ENCODE measurements at places on chromosomes 3 and 15.

GRCh38 chr3:194303749-194304148, 47.4 kb downstream of the CPN2 start:
- no peak for DNase-seq

GRCh38 chr15:69606921-69607500, 154.4 kb downstream of the RPLP1 start:
- no peak for DNase-seq

DNA sequence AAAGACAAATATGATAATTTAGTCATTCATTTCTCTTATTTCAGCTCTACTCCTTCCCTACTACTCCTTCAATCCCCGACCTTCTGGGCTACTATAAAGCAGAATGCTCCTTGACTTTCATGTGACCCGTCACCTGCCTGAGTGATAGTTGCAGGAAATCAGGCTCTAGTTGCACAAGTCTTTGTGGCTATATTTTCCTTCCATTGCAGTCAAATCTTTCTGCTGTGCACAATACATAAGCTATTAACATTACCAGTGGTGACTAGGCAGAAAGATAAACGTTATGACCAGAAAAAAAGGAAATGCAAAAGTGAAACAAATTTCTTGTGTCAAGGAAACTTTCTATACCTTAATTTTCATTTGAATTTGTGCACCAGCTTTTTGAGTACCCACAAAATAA, 2.3 kb downstream of the SUCNR1 start:
- peak; percentile 48 for DNase-seq

DNA sequence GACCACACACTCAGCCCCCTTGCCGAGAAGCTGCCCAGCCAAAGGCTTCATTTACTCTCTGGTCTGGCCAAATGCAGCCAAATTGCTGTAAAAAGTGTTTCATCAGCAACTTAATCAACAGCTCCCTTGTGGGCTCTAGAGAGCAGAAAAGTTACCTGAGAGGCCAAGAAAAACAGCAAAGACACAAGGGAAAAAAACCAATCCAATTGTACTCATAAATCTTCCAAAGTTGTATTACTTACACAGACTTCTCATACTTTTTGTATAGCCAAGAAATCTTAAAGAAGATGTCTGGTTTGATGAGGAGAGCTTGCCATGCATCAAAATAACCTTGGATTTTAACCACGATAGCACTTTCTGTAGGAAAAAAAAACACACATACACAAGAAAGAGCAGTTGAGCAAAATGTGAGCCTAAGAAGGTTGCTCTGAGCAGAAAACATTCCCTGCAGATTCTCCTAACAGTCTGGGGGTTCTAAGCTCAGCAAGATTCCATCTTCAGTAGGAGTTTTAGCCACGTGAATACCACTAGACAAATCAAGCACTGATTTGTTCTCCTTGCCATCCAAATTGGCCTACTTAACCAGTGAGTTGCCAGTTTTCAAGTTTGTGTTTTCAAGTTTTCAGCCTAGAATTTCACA, 120.0 kb downstream of the CYP19A1 start:
- no peak for DNase-seq

GRCh38 chr15:25052191-25052999, 97.6 kb downstream of the SNRPN start:
- DNase-seq, result no peak

DNA sequence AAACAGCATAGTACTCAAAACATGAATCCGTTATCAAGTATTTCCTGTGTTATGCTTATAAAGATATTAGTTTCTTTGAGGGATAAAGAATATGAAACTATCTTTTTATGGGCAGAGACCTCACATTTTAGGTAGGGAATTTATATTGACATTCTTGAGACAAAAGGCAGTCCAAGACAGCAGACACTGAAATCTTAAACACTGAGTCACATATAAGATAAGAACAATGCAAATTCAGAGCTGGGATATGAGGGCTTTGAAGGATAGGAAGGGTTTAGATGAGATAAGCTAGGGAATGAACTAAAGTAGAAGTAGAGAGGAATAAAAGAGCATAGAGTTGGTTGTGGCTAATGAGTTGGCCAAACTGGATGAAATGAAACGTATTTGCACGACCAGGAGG, 58.4 kb downstream of the ASTE1 start:
- DNase-seq, result no peak

- DNase-seq, result no peak
Measured at GRCh38 chr15:85475317-85475701, 94.9 kb downstream of the AKAP13 start.

- no peak for DNase-seq
Measured at GRCh38 chr15:40128766-40129660, 20.3 kb upstream of the BMF start.

- no peak for DNase-seq
Measured at GRCh38 chr3:120203016-120203415, 82.0 kb downstream of the GPR156 start.
